Stimulated activated CD4-positive, alpha-beta T cell treated with anti-CD3 and anti-CD28 coated beads, Interleukin-12 subunit alpha, Interleukin-12 subunit beta, amount 100 ng/mL, for 4 hours (primary cell): ENCODE measurements at places on chromosomes 3 and 15.

- DNase-seq, result no peak
These were observed 70.4 kb upstream of the C15orf39 start for GRCh38 chr15:75131269-75131643.

DNA sequence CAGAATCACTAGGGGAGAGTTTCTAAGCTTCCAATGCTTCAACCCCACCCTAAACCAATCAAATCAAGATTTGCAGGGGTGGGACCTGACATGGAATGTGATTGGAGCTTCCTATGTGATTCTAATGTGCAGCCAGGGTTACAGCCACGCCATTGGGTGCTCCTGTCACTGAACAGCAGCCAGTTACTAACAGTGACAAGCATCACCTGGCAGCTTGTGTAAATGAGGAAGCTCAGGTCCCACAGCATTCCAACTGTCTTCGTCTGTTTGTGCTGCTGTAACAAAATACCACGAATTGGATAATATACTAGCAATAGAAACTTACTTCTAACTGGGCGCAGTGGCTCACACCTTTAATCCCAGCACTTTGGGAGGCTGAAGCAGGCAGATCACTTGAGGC is 294.9 kb downstream of the SHQ1 start:
- no peak for DNase-seq

GRCh38 chr15:70062321-70062956 is 35.3 kb downstream of the TLE3 start:
- no peak for DNase-seq

DNA sequence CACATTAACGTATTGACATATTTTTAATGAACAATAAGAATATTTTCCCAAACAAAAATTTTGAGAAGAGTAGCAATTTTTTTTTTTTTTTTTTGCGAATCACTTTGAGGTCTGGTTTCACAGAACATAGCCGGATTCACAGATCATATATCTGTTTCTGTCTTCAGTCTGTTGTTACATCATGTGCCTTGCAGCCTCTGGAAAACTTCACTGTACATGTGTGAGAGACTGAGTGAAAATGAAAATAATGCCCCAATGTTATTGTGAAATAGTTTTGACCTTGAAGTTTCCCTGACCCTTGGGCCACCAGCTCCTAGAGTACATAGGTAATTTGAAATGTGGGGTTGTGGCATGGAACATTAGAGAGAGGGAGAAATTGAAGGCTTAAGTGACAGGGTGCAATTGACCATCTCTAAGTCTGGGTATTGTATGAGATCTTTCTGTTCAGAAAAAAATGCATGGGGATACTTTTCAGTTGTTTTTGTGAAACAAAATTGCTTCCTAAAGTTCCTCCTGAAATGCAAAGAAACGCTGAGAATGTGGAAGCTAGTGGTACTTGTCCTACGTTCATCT is 14.0 kb downstream of the ITPR1 start:
- no peak for DNase-seq

DNA sequence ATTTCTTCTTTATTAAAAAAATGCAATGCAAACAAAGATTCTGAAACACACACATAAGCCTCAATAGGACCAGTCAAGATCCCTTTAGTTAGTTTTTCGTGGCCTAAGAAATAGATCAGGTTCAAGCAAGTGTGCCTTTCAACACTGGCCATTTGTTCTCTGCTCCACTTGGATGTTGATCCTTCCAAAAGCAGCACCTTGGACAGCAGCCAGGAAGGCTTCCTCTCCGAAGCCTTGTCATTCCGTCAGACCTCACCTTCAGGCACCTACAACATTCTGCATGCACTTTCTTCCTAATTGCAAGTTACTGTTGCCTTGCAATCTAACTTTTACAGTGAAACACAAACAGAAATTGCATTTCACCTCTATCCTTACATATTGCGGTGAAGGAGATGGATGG is 155.9 kb upstream of the FEZF2 start:
- DNase-seq, result no peak

GRCh38 chr15:69064649-69065048 is 50.2 kb downstream of the NOX5 start:
- no peak for DNase-seq

DNA sequence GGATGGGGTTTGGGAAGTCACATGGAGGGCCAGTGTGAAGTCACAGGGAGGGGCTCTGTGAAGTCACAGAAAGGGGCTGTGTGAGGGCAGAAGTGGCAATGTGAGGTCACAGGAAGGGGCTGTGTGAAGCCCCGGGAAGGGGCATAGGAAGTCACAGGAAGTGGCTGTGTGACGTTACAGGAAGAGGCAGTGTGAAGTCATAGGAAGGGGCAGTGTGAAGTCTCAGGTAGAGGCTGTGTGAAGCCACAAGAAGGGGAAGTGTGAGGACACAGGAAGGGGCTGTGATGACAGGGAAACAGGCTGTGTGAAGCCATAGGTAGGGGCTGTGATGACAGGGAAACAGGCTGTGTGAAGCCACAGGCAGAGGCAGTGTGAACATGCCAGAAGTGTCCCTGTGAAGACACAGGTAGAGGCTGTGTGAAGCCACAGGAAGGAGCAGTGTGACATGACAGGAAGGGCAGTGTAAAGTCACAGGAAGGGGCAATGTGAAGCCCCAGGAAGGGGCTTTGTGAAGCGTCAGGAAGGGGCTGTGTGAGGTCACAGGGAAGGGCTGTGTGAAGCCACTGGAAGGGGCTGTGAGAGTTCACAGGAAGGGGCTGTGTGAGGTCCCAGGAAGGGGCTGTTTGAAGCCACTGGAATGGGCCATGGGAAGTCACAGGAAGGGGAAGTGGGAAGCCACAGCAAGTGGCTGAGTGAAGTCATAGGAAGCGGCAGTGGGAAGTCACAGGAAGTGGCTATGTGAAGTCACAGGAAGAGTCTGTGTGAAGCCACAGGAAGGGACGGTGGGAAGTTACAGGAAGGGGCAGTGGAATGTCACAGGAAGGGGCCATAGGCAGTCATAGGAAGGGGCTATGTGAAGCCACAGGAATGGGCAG is 37.1 kb downstream of the GASK1A start:
- DNase-seq, result no peak

GRCh38 chr3:14244521-14245247 is 66.1 kb downstream of the LSM3 start:
- no peak for DNase-seq

- DNase-seq, result no peak
These were observed 602.6 kb downstream of the RSL24D1 start for GRCh38 chr15:54594115-54594514.

DNA sequence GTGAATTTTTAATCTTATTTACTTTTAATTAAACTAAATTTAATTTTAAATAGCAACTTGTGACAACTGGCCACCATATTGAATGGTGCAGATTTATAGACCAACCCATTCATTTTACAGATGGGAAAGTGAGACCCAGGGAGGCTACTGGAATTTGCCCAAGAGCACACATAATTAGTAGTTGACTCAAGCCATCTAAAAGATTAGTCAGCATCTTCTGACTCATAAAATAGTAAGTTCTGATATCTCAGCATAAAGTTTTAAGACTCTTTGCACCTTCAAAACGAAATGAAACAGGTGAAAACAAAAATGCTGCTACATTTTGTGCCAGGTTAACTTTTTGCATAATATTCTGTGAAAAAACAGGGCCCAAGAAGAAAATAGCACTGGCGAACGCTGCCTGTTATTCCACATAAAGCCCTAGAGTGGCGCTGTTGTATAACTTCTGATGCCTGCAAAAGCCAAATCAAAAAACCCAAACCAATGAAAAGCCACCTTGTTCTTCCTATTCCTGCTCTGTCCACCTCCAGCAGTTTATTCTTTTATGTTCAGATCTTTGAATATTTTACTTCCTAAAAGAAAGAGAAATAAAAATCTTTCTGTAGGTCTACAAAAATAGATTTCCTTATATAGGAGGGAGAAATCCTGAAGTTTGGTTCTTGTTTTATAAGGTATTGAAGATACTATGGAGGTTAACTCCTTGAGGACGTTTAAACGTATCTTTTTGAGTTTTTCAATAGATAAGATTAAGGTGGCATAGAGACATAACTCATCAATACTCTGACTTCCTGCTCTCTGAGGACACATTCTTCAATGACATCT is 62.8 kb downstream of the OTOL1 start:
- no peak for DNase-seq

- DNase-seq, result no peak
These were observed 19.8 kb downstream of the WDR73 start for GRCh38 chr15:84634228-84634837.

DNA sequence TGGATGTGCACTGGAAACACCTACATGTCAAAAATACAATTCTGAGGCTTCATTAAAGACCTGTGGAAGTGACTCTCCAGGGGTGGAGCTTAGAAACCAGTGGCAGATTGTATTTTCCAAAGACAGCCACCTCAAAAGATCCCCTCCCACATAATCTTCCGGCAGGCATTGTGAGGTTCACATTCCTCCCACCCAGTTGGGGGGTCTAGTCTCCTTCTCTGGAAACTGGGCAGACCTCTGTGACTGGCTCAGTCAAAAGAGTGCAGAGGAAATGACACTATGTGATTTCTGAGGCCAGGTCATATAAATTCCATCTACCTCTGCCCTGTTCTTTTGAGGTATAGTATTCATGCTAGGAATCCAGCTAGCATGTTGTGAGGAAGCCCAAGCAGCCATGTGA is 1.9 kb upstream of the CFAP92 start:
- DNase-seq, result no peak
